ENCODE measurements at places on chromosomes 3 and 15.

DNA sequence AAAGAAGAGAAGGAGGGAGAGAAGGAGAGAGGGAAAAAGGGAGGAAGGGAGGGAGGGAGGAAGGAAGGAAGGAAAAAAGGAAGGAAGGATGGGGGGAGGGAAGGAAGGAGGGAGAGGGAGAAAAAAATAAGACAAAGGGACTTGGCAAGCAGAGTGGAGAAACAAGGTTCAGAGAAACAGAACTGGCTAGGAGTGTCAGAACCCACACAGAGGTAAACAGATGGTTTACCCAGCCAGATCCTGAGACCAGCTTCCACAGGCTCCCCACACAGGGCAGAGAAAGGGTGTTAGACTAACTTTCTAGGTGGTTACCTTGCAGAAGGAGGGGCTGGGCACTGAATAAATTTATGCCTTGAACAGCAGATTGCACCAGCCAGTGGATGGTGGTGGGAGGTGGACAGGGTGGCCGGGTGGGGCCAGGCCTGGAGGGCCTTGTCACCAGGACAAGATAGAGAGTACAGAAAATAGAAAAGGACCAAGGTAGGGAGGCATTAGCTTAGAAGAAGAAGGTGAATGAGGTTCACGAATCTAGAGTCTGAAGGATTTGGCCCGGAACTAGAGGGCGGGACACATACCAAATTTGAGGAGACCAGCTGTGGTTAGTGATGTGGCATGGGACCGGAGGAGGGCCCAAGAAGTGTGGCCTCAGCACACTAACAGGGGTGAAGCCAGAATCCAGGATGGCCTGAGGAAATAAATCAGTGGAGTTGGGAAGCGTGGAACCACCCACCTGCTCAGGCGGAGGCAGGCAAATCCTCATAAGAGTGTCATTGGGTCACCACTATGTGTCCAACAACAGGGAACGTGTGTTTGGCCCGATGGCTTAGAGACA is 1.2 kb upstream of the TM4SF1 start:
- no peak for DNase-seq

- no peak for DNase-seq
Measured at GRCh38 chr3:133788024-133788423, 17.6 kb upstream of the SRPRB start.

DNA sequence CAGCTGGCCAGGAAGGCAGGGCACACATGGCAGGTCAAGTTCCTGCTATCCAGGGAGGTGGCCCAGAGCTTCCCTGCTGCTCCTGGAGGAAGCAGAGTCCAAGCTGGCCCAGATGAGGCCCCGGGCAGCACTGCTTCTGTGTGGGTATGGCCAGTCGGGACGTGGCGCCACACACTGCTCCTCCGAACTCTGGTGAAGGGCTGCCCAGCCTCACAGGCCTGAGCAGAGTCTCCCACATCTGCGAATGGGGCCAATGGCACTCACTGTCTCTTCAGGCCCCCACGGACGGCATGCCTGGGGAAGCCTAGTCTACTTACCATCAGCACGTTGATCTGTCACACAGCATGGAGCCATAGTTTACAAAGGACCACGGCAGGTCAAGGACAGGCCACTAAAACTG is 2.5 kb upstream of the PLA2G4F start:
- DNase-seq = no peak

DNA sequence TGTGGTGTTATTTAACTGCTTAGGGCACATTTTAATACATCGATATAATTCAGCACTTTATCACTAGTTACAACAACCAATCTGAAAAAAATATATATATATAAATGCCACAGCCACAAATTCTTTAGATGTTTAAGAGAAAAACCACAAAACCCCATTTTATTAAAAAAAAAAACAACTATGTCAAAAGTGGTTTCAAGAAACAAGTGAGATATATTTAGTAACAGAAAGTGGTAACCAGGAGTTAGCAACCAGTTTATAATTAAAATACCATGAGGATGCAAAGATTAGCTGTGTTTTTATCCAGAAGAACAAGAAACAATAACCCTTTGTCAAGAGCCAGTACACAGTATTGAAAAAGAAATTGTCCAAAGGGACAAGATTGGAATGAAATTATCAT is 14.8 kb upstream of the DIPK2A start:
- no peak for DNase-seq

DNA sequence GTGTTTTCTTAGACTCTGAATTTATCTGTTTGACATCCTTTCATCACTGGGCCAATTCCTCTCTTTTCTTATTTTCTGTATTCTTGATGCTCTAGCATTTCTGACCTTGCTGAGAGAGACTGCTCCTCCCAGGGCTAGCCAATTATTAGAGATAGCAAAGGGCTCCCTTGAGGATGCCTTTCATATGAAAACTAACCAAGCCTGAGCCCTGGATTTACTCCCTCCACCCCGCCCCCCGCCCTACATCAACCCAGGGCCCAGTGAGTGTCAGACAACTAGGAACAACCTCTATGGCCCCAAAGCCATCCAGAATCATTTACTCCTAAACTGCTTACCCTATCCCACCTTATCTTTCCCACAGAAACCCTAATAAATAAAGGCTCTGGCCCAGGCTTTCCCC is 69.7 kb upstream of the LARS2 start:
- DNase-seq = no peak

DNA sequence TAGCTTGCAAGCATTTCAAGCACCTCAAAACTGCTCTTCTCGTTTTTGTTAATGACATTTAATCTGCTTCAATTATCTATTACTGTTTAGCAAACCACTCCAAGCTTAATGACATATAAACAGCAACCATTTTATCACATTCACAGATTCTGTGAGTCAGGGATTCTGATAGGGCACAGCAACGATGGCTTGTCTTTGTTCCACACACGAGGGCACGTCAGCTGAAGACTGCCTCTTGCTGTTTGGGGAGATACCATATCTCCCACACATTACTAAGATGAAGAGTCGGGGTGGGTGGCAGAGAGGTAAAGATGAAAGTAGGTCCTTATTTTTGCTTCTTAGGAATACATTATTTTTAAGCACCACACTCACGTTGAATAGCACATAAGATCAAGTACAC is 19.3 kb downstream of the CPOX start:
- no peak for DNase-seq
